Activated T-cell treated with anti-CD3 and anti-CD28 coated beads, Interleukin-2, amount 50 U/mL, for 24 hours (primary cell): ENCODE measurements at places on chromosomes 4 and X.
A peak's percentile ranks its signal among the peaks of the same experiment; 100 is the strongest.

- no peak overlapping the region for H3K4me3 ChIP-seq
- H3K27ac ChIP-seq, result no peak overlapping the region
- H3K36me3 ChIP-seq, result peaks cover 79% of the 10 kb centered on the region
- H3K27me3 ChIP-seq, result no peaks in the 10 kb centered on the region
Observed at GRCh38 chr4:88720451-88721428, 23.1 kb upstream of the NAP1L5 start.

- peak within 1 kb of the TSS; percentile 44 for H3K27ac ChIP-seq
- H3K36me3 ChIP-seq, result peaks cover 89% of the 10 kb centered on the region
- peaks cover 19% of the 10 kb centered on the region for H3K4me1 ChIP-seq
- no peak within 1 kb of the TSS for H3K4me3 ChIP-seq
- peaks cover 20% of the 10 kb centered on the region for H3K27me3 ChIP-seq
Observed at GRCh38 chrX:71301195-71301924, at the start of gene ITGB1BP2. Gene ITGB1BP2, plus strand, starts transcription at chrX:71301750. Its CDS starts 57 bp downstream, at chrX:71301807.

GRCh38 chrX:123801901-123802300 is 58.0 kb upstream of the XIAP start:
- no peak overlapping the region for H3K4me3 ChIP-seq
- no peaks in the 10 kb centered on the region for H3K36me3 ChIP-seq
- no peaks in the 10 kb centered on the region for H3K27me3 ChIP-seq
- no peak for DNase-seq
- no peak overlapping the region for H3K27ac ChIP-seq
- peaks cover 7% of the 10 kb centered on the region for H3K4me1 ChIP-seq

DNA sequence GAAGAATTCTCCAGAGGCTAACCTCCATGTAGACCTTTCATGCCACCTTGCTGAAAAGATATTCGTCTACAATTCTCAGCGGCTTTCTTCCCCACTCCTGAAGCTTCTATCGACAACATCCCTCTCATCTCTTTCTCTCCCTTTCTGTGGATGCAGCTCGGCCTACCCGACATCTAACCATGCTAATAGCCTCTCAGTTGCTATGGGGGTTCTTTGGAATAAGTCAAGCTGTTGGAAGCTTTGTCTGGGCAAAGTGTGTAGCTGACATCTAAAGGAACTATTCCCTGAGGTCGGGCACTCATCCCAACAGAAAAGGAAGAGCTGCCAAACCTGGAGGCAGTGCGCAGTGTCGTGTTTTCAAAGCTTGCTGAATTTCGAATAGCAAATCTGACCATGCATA is 192.1 kb downstream of the RBMX2 start:
- H3K27ac ChIP-seq, result no peak overlapping the region
- no peaks in the 10 kb centered on the region for H3K36me3 ChIP-seq
- DNase-seq, result no peak
- H3K4me1 ChIP-seq, result no peaks in the 10 kb centered on the region
- no peak overlapping the region for H3K4me3 ChIP-seq
- H3K27me3 ChIP-seq, result peaks cover 19% of the 10 kb centered on the region

GRCh38 chr4:38180456-38180855 is 220.3 kb downstream of the PTTG2 start:
- H3K27ac ChIP-seq, result no peak overlapping the region
- no peaks in the 10 kb centered on the region for H3K27me3 ChIP-seq
- peaks cover 36% of the 10 kb centered on the region for H3K4me1 ChIP-seq
- H3K36me3 ChIP-seq, result no peaks in the 10 kb centered on the region
- DNase-seq, result no peak

DNA sequence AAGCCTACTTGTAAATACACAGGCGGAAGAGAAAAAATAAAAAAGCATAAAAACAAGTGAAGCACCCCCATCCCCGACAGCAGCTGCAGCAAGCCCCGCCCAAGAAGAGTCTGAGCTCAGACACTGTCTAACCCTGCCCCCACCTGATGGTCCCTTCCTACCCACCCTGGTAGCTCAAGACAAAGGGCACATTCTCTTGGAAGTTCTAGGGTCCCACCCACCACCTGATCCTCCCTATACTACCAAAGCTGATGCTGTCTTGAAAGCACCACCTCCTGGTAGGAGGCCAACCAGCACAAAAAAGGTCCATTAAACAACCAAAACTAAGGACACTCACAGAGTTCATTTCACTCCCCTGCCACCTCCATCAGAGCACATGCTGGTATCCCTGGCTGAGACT is 308.2 kb downstream of the KLHL13 start:
- no peaks in the 10 kb centered on the region for H3K4me1 ChIP-seq
- no peaks in the 10 kb centered on the region for H3K36me3 ChIP-seq
- no peak overlapping the region for H3K4me3 ChIP-seq
- peaks cover 6% of the 10 kb centered on the region for H3K27me3 ChIP-seq

- no peak overlapping the region for H3K27ac ChIP-seq
- H3K36me3 ChIP-seq, result no peaks in the 10 kb centered on the region
- DNase-seq, result no peak
- H3K27me3 ChIP-seq, result peaks cover 78% of the 10 kb centered on the region
- no peaks in the 10 kb centered on the region for H3K4me1 ChIP-seq
Observed at GRCh38 chrX:69133921-69134542, 31.2 kb downstream of the PJA1 start.

DNA sequence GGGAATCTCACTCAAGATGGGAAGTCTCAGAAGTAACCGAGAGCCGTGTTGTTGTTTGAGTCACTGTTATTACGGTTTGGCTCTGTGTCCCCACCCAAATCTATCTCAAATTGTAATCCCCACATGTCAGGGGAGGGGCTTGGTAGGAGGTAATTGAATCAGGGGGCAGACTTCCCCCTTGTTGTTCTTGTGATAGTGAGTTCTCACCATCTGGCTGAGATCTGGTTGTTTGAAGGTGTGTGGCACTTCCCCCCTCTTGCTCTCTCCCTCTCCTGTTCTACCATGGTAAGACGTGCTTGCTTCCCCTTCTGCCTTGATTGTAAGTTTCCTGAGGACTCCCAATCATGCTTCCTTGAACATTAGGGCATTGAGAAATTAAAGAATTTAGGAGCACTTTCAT is 37.0 kb downstream of the HAND2 start:
- no peak overlapping the region for H3K4me3 ChIP-seq
- H3K36me3 ChIP-seq, result no peaks in the 10 kb centered on the region
- DNase-seq, result no peak
- peaks cover 22% of the 10 kb centered on the region for H3K4me1 ChIP-seq
- peaks cover 48% of the 10 kb centered on the region for H3K27me3 ChIP-seq

- H3K4me3 ChIP-seq, result peak overlapping the region; percentile 91
- peak overlapping the region; percentile 96 for H3K27ac ChIP-seq
- peaks cover 35% of the 10 kb centered on the region for H3K36me3 ChIP-seq
- DNase-seq, result peak; percentile 84
Observed at GRCh38 chr4:112145790-112146501, 692 bp downstream of the FAM241A start.

GRCh38 chr4:132770776-132771175 is 378.3 kb upstream of the PCDH10 start:
- H3K27ac ChIP-seq, result no peak overlapping the region
- H3K27me3 ChIP-seq, result no peaks in the 10 kb centered on the region
- no peak overlapping the region for H3K4me3 ChIP-seq
- no peaks in the 10 kb centered on the region for H3K4me1 ChIP-seq
- no peaks in the 10 kb centered on the region for H3K36me3 ChIP-seq

DNA sequence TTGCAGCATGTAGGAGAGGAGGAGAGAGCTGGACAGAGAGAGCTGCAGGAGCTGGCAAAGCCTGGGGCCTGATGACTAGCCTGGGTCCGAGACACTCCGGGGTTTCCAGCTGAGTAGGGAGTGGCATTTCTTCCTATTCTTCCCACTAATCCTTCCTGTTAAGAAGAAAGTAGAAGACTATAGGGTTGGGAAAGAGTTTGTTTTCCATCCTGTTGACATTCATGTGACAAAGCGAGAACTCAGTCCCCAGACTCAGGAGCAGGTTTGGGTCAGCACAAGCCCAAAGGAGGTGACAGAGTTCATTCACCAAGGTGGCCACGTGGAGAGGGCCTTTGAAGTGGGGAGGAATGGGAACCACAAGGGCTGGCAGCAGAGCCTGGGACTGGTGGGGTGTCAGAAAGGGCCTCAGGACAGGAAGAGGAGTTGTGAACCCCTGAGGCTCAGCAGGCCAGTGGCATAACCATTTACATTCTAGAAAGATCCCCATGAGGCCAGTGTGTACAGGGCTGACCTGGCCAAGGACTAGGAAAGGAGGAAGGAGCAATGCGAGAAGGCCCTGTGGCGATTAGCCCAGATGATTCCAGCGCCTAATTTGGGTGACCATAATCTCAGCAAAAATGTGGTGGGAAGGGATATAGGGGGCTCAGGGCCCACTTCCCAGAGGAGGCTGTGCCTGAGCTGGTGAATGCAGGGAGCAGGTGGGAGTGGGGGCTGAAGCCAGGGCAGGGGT is 3.3 kb upstream of the HAUS3 start:
- DNase-seq, result peak; percentile 27
- no peak overlapping the region for H3K4me3 ChIP-seq

- no peak for DNase-seq
- no peak overlapping the region for H3K27ac ChIP-seq
- H3K4me3 ChIP-seq, result no peak overlapping the region
- no peaks in the 10 kb centered on the region for H3K27me3 ChIP-seq
- H3K4me1 ChIP-seq, result no peaks in the 10 kb centered on the region
- H3K36me3 ChIP-seq, result no peaks in the 10 kb centered on the region
Observed at GRCh38 chr4:28238876-28239275, 1378.2 kb downstream of the STIM2 start.

GRCh38 chrX:20414762-20415445 is 148.2 kb upstream of the RPS6KA3 start:
- H3K27me3 ChIP-seq, result peaks cover 11% of the 10 kb centered on the region
- DNase-seq, result no peak
- H3K4me3 ChIP-seq, result no peak overlapping the region
- H3K27ac ChIP-seq, result peak overlapping the region; percentile 66
- H3K4me1 ChIP-seq, result peaks cover 45% of the 10 kb centered on the region

DNA sequence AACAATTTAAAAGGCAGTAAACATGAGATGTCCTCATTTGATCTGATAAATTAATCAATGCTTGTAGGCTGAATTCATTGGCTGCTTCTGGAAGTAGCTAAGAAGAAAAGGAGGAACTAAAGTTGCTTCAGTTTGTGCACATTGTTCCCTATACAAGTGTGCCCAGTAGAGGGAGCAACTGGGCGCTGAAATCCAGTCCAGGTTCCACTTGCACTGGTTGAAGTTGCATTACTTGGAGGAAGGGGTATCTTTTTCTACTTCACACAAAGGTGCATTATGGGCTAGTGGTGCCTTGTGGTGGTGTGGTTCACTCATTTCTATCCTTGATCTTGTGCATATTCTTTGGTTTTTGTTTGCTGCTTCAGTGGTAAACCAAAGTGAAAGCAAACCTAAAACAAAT is 67.9 kb upstream of the SOX3 start:
- H3K27me3 ChIP-seq, result peaks cover 12% of the 10 kb centered on the region
- DNase-seq, result peak; percentile 31
- H3K4me1 ChIP-seq, result no peaks in the 10 kb centered on the region
- H3K27ac ChIP-seq, result no peak overlapping the region
- no peak overlapping the region for H3K4me3 ChIP-seq

GRCh38 chr4:83546786-83547185 is 10.9 kb downstream of the GPAT3 start:
- no peak overlapping the region for H3K27ac ChIP-seq
- no peak overlapping the region for H3K4me3 ChIP-seq

GRCh38 chr4:167222099-167222498 is 12.2 kb downstream of the SPOCK3 start:
- no peaks in the 10 kb centered on the region for H3K36me3 ChIP-seq
- no peaks in the 10 kb centered on the region for H3K27me3 ChIP-seq
- no peak for DNase-seq
- H3K4me3 ChIP-seq, result no peak overlapping the region
- no peaks in the 10 kb centered on the region for H3K4me1 ChIP-seq

DNA sequence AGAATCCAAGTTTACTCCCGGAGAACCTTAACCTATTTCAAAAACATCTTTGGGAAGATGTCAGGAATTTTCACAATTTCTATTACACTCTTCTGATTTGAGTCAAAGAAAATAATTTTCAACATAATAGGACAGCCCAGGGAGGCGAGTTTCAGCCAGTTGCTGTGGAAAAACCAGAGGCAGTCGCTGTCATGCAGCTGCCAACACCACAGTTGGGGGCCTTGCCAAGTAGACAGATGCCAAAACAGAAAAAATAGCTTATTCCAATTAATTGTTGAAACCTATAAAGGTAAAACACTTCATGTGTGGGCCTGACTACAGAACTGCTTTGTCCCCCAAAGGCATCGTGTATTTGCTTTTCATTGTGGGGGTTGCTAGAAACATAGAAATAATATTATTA is 225.8 kb downstream of the DMD start:
- H3K4me3 ChIP-seq, result no peak overlapping the region
- no peaks in the 10 kb centered on the region for H3K4me1 ChIP-seq
- H3K36me3 ChIP-seq, result no peaks in the 10 kb centered on the region
- DNase-seq, result no peak
- H3K27me3 ChIP-seq, result peaks cover 3% of the 10 kb centered on the region
- H3K27ac ChIP-seq, result no peak overlapping the region

- peaks cover 5% of the 10 kb centered on the region for H3K4me1 ChIP-seq
- H3K27me3 ChIP-seq, result peaks cover 16% of the 10 kb centered on the region
- no peak for DNase-seq
- H3K4me3 ChIP-seq, result no peak overlapping the region
- H3K27ac ChIP-seq, result no peak overlapping the region
Observed at GRCh38 chrX:43556207-43556606, 99.9 kb upstream of the MAOA start.

DNA sequence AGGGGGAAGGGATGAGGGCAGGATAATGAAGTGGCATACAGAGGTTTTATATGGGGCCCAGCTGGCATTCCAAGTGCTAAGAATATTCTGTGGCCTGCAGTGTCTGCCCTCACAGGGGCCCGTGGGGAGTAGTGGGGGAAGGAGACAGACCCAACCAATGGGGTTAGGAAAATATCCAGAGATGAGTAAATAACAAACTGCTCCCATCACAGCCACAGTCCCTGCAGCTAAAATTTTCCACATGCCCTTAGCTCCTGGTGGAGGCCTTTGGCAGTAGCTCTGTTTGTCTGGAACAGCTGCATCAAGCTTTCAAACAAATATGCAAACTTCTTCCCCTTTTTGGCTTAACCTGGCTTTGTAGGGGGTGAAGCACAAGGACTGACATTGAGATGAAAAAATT is 3.1 kb downstream of the SRPX2 start:
- peaks cover 54% of the 10 kb centered on the region for H3K27me3 ChIP-seq
- H3K27ac ChIP-seq, result no peak overlapping the region
- no peaks in the 10 kb centered on the region for H3K4me1 ChIP-seq
- no peaks in the 10 kb centered on the region for H3K36me3 ChIP-seq

GRCh38 chrX:108415891-108416290 is 22.3 kb downstream of the COL4A6 start:
- H3K27me3 ChIP-seq, result peaks cover 30% of the 10 kb centered on the region
- H3K4me1 ChIP-seq, result no peaks in the 10 kb centered on the region
- no peak overlapping the region for H3K27ac ChIP-seq
- no peaks in the 10 kb centered on the region for H3K36me3 ChIP-seq
- H3K4me3 ChIP-seq, result no peak overlapping the region
- no peak for DNase-seq

DNA sequence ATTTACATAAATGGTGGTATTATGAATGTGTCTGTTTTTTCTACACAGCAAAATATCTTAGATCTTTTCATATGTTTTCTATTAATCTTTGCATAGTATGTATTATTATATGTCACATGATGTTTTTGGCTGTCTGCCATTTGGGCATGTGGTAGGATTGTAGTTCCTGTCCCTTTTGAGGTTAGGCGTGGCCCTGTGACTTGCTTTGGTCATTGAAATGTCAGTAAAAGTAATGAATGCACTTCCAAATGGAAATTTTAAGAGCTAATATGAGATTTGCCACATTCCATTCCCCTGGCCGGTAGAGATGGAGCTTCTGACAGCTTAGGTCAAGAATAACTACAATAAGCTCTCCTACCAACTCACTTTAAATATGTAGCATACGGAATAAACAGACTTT is 45.1 kb downstream of the JADE3 start:
- H3K4me3 ChIP-seq, result no peak overlapping the region
- no peak for DNase-seq
- peaks cover 5% of the 10 kb centered on the region for H3K4me1 ChIP-seq
- H3K27ac ChIP-seq, result no peak overlapping the region
- H3K36me3 ChIP-seq, result no peaks in the 10 kb centered on the region
